ENCODE measurements at places on chromosomes 12 and 14.

GRCh38 chr14:24921903-24922302 lies 128.0 kb downstream of the STXBP6 start:
- DNase-seq = peak; percentile 43

DNA sequence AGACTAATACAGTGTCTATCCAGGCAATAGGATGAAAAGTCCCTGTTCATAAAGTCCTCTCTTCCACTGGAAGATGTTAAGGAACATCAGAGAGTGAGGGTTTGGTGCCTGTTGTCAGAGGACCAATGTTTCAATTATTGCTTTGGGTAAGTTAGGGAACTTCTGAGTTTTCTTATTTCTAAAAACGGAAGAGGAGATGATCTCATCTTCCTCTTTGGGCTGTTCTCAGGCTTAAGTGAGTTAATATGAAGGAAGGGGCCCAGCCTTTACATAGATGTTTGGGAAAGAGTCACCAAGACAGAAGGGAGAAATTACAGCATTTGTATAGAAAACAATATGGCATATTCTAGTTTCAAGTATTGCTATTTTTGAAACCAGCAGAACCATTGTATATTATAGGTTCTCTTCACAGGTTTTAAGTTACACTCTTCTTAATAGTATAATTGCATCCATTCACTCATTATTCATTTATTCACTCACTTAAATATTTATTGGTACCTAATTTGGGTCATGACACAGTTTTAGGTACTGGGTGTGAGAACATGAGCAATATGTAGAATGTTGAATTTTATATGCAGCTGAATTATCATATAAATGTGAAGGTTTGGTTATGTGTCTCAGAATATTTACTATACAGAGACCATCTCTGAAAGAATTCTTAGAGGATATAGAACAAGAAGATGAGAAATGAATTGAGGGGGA lies 68.5 kb upstream of the LRIG3 start:
- DNase-seq = no peak

- no peak for DNase-seq
Observed at GRCh38 chr14:32497248-32497647, 168.2 kb downstream of the AKAP6 start.

- DNase-seq = no peak
Observed at GRCh38 chr12:102107970-102108369, 11.9 kb downstream of the NUP37 start.

GRCh38 chr12:10959804-10960203 lies 20.7 kb upstream of the TAS2R14 start:
- DNase-seq = no peak

DNA sequence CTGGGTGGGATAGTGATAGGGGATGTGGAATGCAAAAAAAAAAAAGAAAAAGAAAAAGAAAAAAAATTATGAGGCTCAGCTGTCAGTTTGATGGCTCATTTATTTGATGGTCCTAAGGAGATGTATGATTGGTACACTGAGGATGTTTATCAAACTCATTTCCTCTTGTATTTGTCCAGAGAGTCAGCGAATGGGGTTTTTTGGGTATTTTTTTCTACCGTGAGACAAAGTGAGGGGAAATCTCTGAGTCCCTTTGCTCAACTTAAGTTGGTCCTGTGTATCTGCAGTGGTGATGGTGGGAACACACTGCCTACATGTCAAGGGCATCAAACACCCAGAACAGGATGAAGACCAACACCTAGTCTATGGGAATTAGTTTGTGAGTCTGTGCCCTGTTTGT lies 176.9 kb upstream of the HIF1A start:
- DNase-seq = no peak

GRCh38 chr12:61137677-61138414 lies 1122.4 kb upstream of the USP15 start:
- no peak for DNase-seq

Measured in GM03348 (cell line).